Thymus (tissue), 14 donors: ENCODE measurements at places on chromosomes 12 and 14. TPM values are rescaled to one million over a fixed set of nuclear protein-coding genes. Genes with fewer than 3 reads are reported as not detected.

GRCh38 chr12:105852496-105852895 is 286.3 kb downstream of the NUAK1 start:
- DNase-seq = no peak
- H3K36me3 ChIP-seq = no peaks in the 10 kb centered on the region
- H3K27me3 ChIP-seq = no peaks in the 10 kb centered on the region
- no peak overlapping the region for H3K27ac ChIP-seq

GRCh38 chr12:6936636-6937480 is 6.8 kb upstream of the RNU7-1 start:
- peaks cover 22% of the 10 kb centered on the region for H3K4me1 ChIP-seq
- H3K27me3 ChIP-seq = no peaks in the 10 kb centered on the region
- peaks cover 9% of the 10 kb centered on the region for H3K36me3 ChIP-seq

HCAR2 gene
- 1.8 TPM for total RNA-seq

GRCh38 chr12:98388126-98388525 is 127.3 kb upstream of the TMPO start:
- H3K4me1 ChIP-seq = no peaks in the 10 kb centered on the region
- no peaks in the 10 kb centered on the region for H3K27me3 ChIP-seq
- no peak overlapping the region for H3K27ac ChIP-seq
- no peaks in the 10 kb centered on the region for H3K36me3 ChIP-seq
- no peak for DNase-seq

FOXG1 gene
- 1.9 TPM for total RNA-seq
